Stimulated activated CD4-positive, alpha-beta T cell treated with anti-CD3 and anti-CD28 coated beads, Interleukin-12 subunit alpha, Interleukin-12 subunit beta, amount 100 ng/mL, for 24 hours (primary cell): ENCODE measurements at places on chromosomes 12 and 14.

DNA sequence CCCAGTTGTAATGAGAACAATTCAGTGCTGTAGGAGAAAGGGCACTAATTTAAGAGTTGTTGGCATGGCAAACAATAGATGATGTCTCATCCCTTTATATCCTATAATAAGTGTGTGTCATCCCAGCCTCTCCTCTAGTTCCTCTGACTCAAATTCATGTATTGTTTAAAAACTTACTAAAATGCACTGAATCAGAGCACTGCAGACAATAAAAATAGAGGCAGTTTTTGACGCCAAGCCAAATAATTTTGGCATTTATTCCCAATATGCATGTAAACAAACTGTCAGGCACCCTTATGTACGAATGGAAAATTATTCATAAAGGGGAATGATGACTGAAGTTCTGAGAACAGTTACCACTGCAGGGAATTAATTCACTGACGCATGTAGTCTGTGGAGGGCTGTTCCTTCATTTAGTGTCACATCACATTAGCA is 57.9 kb upstream of the TMX1 start:
- DNase-seq = no peak

DNA sequence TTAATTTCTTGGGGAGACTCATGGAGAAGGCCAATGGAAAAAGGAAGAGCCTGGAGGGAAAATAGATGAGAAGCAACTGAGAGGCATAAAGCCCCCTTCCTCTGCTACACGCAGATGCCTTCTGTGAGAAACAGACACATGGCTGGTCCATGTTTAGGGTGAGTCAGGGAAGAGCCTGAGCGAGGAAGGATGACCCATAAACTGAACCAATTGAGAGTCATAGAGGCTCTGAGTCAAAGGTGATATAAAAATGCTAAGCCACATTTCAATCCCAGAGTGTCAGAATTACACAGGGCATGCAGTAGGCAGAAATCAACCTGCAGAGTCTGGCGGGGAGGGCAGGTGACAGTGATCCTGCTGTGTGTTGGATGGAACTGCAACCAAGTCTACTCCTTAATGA is 30.1 kb upstream of the NEDD1 start:
- DNase-seq = no peak

DNA sequence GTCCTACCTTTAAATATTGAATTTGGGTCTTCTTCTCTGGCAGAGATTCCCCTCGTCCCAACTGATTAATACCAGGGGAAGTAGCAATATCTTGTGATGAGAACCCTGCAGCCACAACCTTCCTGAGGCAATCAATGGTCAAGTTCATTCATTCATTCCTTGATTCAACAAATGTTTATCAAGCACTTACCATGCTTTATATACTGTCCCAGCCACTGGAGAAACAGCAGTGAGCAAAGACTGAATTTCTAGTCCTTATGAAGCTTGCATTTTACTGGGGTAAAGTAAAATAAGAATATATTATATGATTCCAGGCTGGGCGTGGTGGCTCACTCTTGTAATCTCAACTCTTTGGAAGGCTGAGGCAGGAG is 300 bp upstream of the GIT2 start:
- no peak for DNase-seq

DNA sequence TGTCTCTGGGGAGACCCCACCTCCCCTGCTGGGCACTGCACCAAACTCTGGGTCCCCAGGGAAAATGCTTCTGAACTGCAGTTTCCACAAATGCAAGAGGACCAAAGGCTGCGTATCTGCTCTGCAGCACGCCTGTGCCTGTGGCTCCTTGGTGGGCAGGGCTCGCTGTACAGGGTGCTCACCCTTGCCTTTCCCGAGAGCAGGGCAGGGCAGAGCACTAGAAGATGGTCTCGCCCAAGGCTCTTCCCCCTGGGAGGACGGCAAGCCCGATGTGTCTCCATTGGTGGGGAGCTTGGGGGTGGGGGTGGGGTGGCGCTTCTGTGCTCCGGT is 175.3 kb upstream of the RTL1 start:
- no peak for DNase-seq

- DNase-seq = no peak
Measured at GRCh38 chr14:21025371-21026273, 761 bp upstream of the NDRG2 start.

- DNase-seq = no peak
Measured at GRCh38 chr12:53096089-53096741, 1.3 kb upstream of the IGFBP6 start.

GRCh38 chr12:28033538-28033915 is 61.0 kb upstream of the PTHLH start:
- DNase-seq = no peak

GRCh38 chr12:64099397-64099796 is 122.7 kb downstream of the KICS2 start:
- no peak for DNase-seq

- DNase-seq = no peak
Measured at GRCh38 chr12:113328368-113328889, 6.5 kb downstream of the SLC8B1 start.

DNA sequence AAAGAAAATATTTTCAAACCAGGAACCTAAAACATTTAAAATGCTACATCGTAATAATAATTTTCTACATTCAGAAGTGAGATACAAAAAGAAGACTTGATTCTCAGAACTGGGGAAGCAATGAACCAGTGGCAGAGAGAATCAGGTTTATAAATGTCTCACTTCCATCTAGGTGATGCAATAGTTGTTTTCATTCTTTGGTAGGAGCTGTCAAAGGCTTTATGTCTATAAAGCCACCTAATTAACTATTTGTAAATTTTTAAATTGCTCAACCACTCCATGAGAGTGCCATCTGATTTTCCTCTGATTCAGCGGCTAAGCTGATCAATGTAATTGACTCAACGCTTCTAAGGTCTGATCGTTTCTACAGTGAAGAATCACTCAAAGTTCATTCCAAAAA is 66.1 kb downstream of the ARMH4 start:
- no peak for DNase-seq

DNA sequence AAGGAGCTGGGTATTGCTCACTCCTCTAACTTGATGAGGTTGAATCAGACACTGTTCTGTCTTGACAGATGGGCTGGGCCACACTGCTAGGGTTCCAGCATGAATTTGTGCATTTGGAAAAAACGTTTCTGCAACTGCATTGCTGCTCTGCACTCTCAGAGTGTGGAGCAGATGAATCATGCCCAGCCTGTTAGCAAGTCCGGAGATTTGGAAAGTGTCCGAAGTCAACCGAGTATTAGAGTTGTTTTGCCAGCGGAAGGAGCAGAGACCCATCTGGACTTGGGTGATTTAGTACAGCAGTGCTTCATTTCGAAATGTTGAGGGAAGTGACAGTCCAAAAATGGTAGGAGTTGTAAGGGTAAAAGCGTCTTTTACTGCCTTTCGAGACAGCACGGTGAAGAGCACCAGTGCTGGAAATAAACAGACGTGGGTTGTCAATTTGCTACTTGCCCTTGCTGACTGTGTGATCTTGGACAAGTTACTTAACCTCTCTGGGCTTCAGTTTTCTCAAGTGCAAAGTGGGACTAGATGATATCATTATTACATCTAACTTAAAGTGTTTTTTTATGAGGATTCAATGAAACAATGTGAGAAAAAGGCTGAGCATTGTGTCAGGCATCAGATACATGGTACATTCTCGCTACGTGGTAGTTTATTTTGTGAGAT is 139.5 kb downstream of the CHST11 start:
- DNase-seq = no peak

GRCh38 chr12:89880690-89881350 is 172.2 kb upstream of the ATP2B1 start:
- DNase-seq = no peak

- DNase-seq = no peak
Measured at GRCh38 chr14:85824526-85824925, 294.6 kb downstream of the FLRT2 start.

GRCh38 chr14:20421267-20421666 is 8.0 kb upstream of the TEP1 start:
- no peak for DNase-seq

DNA sequence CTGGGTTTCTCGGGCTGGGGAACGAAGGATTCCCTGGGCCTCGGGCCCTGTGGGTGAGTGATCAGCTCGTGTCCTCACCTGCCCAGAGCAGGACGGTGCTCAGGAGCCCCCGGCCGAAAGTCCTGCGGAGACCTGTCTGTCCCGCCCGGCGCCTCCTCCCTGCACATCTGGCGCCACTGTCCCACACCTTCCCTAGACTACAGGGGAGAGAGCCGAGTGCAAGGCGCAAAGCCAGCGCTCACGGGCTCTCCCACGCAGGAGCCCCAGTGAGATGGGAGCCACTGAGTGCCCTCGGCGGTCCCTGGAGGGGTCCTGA is 13.1 kb upstream of the TEX22 start:
- DNase-seq = no peak

DNA sequence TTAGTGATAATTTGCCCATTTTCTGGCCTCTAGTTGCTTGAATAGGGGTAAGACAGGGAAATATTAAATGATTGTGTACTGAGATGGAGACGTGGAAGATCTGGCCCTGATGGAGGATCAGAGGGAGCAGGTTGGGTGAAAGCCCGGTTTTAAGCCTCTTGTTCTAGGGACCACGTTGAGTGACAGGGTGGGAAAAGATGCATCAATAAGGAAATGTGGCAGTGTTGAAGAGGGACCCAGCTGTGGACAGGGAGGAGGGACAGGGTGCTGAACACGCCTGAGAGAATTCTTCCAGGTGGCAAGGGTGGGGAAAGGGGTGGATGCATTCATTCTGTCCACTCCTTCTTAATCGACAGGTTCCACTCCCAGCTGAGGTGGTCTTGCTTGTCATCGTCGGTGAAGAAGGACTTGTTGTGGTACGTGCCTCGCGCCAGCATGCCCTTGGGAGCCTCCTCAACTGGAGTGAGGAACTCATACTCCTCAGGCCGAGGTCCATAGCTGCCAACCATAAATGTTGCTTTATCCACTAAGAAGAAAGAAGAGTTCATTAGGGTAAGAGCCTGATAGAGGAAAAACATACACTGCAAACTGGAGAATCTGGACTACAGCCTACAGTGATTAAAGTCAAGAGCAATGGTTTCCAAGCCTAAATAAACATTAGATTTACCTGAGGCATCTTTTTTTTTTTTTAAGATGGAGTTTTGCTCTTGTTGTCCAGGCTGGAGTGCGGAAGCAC is 4.0 kb upstream of the ERP27 start:
- no peak for DNase-seq

DNA sequence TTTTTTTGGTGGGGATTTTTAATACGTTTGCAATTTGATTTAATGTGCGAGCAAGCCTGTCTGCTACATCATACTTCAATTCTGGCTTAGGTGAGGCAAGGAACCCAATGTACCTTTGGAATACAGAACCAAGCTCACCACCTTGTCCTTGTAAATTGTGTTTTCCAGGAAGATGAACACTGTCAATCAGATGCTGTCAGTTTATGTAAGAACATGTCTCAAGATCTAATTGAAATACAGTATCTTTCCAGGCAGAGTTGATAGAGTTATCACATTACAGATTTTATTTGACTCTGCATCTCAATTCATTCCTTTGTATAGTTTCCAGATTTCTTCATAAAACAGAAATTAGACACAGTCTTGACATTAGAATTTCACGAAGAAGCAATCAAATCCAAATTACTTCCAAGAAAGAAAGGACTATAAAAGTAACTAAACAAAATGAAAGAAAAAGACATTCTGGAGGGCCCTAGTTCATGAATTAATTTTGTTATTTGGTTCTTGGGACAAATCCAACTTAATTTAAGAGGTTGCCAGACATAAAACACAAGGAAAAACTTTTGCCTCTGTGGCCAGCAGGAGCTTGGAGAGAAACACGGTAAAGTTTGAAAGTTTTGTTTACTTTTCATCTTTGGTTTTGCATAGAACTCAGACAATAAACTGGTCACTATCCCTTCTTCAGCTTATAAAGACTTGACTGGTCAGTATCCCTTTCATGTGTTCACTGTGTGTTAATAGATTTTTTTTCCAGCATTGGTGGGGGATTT is 16.4 kb upstream of the MED13L start:
- DNase-seq = no peak

- no peak for DNase-seq
Measured at GRCh38 chr12:90690120-90690519, 264.9 kb downstream of the CCER1 start.

- peak; percentile 22 for DNase-seq
Measured at GRCh38 chr14:21557084-21557901, 22.6 kb downstream of the OR10G3 start.

- no peak for DNase-seq
Measured at GRCh38 chr12:123867141-123867540, 105.0 kb downstream of the DNAH10 start.

DNA sequence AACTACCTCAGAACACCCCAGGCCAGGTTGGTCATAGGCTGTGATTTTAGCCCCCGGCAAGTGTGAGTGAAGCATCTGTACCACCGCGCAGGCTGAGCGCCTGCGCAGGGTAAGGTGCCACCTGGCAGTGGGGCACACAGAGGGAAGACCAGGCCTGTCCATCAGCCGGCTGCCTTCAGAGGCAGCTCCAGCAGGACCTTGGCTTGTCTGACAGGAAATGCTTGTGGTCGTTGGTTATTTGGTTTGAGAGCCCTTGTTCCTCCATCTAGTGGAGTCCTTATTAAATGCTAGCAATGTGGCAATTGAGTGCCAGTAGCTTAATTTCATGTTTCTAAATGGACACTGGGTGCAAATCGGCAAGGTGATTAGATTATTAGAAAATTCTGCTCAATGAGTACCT is 27.5 kb downstream of the SLC25A29 start:
- no peak for DNase-seq

DNA sequence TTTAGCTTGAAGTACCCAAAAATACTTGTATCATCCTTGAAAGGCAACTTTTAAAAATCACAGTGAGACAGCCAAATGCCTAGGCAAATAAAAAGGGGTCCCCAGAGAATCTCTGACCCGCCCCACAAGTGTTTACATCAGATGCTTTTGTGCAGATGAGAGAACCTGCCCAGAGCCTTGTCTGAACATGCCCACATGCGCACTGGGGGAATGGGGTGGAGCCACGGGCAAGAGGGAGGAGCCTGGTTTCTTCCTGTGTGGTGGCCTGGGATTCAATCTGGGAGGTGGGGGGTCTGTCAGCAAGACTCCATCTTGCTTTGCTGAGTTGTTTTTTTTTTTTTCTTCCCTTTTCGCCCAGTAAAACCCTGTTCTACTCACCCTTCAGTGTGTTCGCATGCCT is 381.7 kb upstream of the CCDC196 start:
- no peak for DNase-seq

- DNase-seq = peak; percentile 19
Measured at GRCh38 chr14:60753264-60754119, 18.9 kb downstream of the MNAT1 start.

DNA sequence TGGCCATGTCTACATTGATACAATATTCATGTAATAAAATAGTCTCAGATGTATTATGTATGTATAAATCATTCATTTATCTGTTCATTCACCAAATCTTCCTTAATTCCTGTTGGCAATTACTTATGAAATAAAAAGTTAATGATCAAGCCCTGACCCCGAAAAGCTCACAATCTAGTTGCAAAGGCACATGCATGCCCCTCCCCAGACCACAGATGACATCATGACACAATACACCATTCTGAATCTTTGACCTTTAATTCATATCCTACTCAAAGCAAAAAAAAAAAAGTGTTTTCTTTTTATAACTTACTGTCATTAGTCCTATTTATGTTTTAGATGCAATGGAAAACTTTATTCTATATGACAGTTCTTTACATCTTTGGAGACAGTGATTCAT is 346.9 kb downstream of the PRKD1 start:
- no peak for DNase-seq

GRCh38 chr12:118827047-118827446 is 154.3 kb upstream of the SRRM4 start:
- DNase-seq = no peak

GRCh38 chr14:45766247-45766646 is 513.2 kb upstream of the MIS18BP1 start:
- DNase-seq = no peak
